ENCODE measurements at places on chromosomes 6 and 20. TPM values are rescaled to one million over a fixed set of nuclear protein-coding genes. Genes with fewer than 3 reads are reported as not detected.

DNA sequence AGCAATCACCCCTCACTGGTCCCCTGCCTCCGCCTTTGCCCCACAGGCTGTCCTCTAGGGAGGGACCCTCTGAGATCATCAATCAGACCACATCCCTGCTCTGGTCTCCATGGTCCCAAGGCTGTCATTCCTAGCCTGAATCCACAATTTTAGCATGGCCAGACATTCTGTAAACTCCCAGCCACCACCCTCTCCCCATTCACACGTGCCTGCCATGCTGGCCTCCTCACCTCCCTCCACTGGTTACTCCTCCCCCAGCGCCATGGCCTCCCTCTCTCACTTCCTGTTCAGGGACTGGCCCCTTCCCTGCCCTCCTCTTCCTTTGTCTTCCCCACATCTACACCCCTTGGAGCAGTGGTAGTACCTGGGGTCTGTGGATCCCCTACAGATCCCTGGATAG is 150.7 kb upstream of the MLN start:
- no peak for DNase-seq

DNA sequence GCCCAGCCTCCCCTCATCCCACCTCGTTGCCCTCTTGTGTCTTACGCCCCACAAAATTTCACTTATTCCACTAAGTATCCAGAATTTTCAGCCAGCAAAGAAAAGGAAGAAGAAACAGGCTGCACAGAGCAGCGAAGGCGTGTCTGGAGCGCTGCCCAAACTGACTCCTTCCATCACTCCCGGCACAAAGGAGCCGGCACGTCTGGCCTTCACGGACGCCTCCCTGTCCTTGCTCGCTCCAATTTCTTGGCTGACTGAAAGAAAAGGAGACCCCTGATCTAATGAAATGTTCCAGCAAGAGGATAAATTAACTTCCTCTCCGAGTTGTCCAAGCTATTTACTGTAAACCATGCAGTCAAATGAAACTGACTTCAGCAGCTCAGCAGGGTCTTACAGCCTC is 152.3 kb upstream of the CDH4 start:
- no peak for DNase-seq

- no peak for DNase-seq
Measured at GRCh38 chr6:18978337-18979128, 591.4 kb downstream of the RNF144B start.

DNA sequence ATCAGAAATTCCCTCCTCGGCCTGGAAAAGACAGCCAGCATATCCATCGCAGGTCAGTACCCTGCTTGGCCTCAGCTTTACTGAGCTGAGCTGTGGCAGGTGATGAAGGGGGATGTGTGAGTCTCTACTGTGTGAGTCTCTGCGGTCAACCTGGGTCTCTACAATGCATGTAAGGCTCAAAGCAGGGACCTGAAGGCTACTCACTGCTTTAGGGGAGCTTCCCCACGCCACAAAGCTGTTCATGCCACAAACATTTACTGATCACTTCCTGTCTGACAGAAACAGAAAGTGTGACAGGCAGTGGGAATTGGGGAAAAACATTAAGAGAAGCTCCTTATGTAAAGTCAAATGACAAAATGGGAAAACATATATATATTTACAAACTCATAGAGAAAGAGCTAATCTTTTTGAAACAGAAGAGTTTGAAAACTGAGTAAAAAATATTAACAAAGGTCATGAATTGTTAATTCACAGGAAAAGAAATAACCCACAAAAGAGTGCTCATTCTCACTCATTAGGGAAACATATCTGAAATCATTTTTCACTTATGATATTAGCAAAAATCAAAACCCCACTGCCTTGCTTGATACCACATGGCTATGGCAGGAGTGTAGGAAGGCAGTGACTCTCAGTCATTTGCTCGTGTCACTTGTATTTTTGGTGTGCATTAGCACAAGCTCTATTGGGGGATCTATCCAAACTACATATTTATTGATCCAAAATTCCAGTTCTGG is 5.8 kb downstream of the BTN3A3 start:
- no peak for DNase-seq

DNA sequence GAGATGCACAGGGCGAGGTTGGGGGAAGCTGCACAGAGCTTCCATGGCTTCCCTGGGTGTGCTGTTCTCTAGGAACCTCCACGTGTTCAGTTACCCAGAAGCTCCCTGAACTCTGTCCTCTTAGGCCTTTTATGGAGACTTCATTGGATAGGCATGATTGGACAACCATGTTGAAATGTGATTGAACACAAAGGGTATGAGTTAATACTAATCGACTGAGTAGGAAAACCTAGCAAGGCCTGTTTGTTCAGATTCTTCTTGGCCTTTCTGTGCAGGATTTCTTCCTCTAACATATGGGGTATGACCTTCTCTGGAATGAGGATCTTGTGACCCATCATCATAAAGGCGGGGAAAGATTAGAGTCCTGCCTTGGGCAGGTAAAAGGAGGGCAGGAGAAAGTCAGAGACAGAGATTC is 70.7 kb upstream of the SMIM29 start:
- no peak for DNase-seq

GRCh38 chr6:129908356-129908755 is 47.2 kb upstream of the TMEM244 start:
- no peak for DNase-seq

DNA sequence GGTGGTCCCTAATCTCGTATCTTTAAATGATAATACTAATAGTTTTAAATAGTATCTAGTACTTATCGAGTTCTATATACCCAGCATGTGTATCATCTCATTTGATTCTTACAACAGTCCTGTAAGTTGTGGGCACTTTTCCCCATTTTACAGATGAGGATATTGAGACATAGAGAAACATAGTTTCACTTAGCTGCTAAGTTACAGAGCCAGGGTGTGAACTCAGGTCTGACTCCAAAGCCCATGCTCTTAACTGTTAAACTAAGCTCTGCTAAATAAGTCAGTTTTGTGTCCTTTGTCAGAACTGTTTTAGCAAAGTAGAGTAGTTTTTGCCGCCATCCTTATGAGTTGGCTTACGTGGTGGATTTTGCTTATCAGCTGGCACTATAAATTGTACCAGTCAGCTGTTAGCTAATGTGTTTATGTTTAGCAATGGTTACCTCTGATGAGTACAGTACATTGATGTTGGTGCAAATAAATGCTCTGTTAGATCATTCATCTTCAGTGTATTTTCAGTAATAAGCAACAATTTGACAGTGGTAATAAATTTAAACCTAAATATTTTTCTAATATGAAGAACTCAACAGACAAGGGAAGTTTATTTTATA is 12.1 kb downstream of the OGFRL1 start:
- DNase-seq: no peak

GRCh38 chr6:1838604-1839213 is 229.0 kb downstream of the FOXC1 start:
- DNase-seq: no peak

GRCh38 chr20:19723051-19723450 is 35.0 kb upstream of the RIN2 start:
- DNase-seq: no peak

DNA sequence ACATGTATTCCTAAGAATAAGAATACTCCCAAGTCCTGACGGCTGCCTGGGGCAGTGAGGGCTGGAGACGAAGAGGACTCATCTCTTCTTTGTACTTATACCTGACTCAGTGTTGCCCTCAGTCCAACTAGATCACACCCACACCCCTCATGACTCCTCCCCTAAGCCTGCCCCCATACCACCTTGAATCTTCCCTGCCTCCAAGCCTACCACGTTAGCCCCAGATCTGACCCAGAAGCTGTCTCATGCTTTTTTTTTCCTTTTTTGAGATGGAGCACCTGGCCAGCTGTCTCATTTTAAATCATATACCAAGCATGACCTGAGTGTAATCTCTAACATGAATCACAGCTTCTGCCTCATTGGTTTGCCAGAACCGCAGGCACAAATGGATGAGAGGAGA is 45.2 kb downstream of the MUC22 start:
- DNase-seq: no peak

DNA sequence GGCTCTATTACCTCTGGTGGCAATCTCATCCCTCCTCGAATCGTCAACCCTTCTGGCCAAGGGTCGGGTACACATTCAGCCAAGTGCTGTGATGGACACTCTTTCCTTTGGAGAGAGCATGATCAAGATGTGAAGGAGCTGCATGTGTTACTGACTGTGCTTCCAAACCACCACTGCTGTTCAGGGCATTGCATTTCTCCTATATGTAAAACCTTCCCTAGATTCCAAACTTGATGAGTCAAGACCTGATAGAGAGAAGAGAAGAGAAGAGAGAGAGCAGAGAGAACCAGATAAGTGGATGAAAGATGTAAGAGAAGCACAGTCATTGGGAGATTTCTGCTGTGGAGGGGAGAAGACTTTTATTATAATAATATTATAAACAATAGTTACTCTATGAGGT is 162.2 kb downstream of the KCNQ5 start:
- no peak for DNase-seq

Gene ZSCAN16
- polyA plus RNA-seq: 3.7 TPM

Gene SNTA1
- 11.2 TPM for polyA plus RNA-seq

Gene RGS17
- polyA plus RNA-seq: 1.3 TPM

Gene MYO6
- polyA plus RNA-seq: 6.2 TPM

Gene KIF25
- polyA plus RNA-seq: not detected

Gene PRICKLE4
- 3.9 TPM for polyA plus RNA-seq
